Right atrium auricular region (tissue), 2 donors: ENCODE measurements at places on chromosomes 11 and 22. TPM values are rescaled to one million over a fixed set of nuclear protein-coding genes. Genes with fewer than 3 reads are reported as not detected.

- H3K27me3 ChIP-seq: no peaks in the 10 kb centered on the region
- H3K4me3 ChIP-seq: no peak overlapping the region
- peak; percentile 93 for DNase-seq
These were observed 96.5 kb downstream of the CWC15 start for GRCh38 chr11:94876645-94877442.

- no peaks in the 10 kb centered on the region for H3K36me3 ChIP-seq
- DNase-seq: no peak
- H3K4me3 ChIP-seq: no peak overlapping the region
- no peak overlapping the region for H3K27ac ChIP-seq
These were observed 108.7 kb upstream of the SNX19 start for GRCh38 chr11:131025020-131025419.

DNA sequence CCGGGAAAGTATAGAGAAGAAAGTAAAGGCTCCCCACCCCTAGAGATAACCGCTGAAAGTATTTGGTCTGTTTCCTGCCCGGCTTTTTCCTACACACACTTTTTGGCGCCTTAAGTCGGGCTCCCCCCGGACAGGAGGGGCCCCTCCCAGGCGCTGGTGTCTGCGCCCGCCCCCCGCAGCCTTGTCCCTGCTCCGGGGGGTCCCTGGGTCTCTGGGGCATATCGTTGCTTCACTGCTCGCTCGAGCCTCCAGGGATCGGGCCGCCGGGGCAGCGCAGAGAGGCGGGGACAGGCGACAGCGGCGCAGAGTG is 928 bp upstream of the CRACR2B start:
- peaks cover 36% of the 10 kb centered on the region for H3K36me3 ChIP-seq
- H3K4me3 ChIP-seq: peak overlapping the region; percentile 61
- H3K4me1 ChIP-seq: no peaks in the 10 kb centered on the region
- no peak for DNase-seq

DNA sequence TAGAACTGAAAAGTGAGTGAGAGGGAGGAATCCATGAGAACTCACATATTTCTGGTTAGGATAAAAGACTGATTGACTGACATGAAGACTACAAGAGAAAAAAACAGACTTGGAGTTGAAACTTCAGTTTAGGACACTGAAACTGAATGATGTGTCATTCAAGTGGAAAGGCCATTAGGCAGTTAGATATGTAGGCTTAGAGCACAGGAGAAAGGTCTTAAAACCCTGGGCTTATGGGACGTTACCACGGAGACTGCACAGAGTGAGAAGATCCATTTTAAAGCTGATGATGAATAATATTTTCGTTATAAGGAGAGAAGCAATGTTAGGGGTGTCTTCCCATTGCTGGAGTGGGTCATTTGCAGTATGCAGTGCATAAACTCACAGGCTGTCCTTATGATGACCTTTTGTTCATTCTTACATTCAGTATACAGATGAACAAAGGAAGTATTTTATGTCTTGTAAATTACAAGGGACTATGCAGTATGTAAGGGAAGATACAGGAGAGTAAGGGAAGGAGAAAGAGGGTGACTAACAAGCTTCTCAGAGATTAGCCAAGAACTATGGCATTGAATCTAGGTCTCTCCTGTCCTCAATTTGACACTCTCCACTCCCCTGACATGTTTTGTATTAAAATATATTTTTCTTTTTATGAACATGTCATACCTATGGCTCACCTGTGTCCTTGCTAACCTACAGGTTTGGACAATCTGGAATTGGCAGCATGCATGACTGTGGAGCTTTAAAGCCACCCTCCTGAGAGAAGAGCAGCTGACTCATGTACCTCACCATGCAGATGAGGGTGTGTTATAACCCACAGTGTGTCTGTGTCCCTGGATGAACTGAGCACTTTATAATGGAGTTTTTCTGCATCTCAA is 63.7 kb downstream of the MAML2 start:
- H3K4me1 ChIP-seq: peaks cover 25% of the 10 kb centered on the region
- no peak overlapping the region for H3K27ac ChIP-seq
- no peaks in the 10 kb centered on the region for H3K27me3 ChIP-seq
- no peak for DNase-seq
- no peak overlapping the region for H3K4me3 ChIP-seq

DNA sequence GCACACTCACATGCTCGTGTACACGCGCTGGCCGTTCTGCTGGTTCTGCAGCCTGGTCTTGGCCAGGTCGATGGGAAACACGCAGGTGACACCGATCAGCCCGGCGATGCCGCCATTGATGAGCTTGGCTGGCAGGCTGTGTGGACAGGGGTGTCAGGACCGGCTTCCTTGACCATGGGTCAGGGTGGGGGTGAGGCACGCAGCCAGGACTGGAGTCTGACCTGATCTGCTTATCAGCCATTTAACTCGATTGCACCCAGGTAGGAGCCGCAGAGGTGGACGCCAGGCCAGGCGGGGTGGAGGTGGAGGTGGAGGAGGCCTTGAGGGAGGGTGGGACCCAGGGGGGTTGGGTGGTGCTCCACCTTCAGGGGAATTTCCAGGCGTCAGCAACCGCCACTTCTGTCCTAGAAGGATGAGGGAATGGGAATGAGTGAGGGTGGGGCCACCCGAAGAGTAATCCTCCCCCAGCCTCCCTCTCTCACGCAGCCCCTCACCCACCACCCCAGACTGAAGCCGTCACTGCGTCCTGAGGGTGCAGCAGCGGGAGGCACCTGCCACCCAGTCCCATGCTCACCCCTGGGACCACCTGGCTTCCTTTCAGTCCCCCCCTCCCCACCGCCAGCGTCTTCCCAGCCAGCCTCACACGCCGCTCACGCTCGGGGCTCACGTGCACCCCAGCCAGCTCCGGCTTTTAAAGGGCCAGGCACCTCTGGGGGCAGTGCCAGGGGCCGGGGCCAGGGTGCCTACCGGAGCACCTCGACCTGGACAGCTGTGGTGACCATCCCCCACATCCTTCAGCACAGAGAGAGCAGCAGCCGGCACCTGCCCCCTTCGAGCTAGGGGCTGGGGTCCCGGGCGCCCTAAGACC is 3.1 kb downstream of the SLC25A22 start:
- no peaks in the 10 kb centered on the region for H3K36me3 ChIP-seq
- H3K27ac ChIP-seq: no peak overlapping the region
- peak overlapping the region; percentile 59 for H3K4me3 ChIP-seq
- H3K4me1 ChIP-seq: no peaks in the 10 kb centered on the region
- DNase-seq: no peak

- H3K4me1 ChIP-seq: no peaks in the 10 kb centered on the region
- no peaks in the 10 kb centered on the region for H3K27me3 ChIP-seq
- no peak overlapping the region for H3K27ac ChIP-seq
- no peak overlapping the region for H3K4me3 ChIP-seq
These were observed 266.9 kb downstream of the AASDHPPT start for GRCh38 chr11:106344394-106344793.

DNA sequence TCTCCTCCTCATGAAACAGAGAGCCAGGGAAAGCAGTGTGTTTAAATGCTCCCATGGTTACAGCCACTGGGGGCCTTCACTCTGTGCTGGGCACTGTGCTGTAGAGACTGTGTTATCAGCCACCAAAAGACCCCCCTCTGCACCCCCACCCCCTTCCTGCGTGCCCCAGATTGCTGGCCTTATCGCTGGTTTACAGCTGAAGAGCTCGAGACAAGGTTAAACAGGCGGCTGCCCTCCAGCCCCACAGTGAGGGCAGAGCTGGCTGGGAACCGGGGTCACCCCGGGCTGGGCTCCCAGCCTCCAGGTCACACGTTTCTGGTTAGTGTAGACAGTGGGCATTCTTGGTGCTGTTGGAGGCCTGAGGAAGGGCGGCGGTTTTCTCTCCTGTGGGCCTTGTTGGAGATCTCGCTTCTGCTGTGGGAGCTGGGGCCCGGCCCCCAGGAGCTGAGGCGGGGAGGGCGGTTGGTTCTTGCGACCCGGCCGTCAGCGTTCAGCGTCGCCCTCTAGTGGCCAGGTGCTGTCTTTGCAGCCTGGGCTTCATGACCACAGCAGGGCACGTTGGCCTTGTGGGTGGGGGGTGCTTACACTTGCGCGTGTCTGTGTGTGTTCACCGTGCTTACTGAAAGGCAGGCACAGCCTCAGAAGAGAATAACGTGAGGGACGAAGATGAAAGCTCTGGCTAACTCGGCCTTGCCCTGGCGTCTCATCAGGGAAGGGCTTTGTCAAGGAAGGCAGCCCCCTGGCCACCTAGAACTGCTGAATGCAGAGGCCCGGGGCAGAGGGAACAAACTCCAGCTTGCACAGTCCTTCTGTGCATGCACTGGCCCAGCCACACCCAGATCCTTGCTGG is 40.8 kb downstream of the TBC1D22A start:
- no peak overlapping the region for H3K27ac ChIP-seq
- no peak overlapping the region for H3K4me3 ChIP-seq
- peaks cover 9% of the 10 kb centered on the region for H3K4me1 ChIP-seq
- H3K27me3 ChIP-seq: no peaks in the 10 kb centered on the region
- peaks cover 33% of the 10 kb centered on the region for H3K36me3 ChIP-seq

- H3K27me3 ChIP-seq: no peaks in the 10 kb centered on the region
- peak; percentile 92 for DNase-seq
- H3K4me1 ChIP-seq: no peaks in the 10 kb centered on the region
- H3K36me3 ChIP-seq: no peaks in the 10 kb centered on the region
- peak overlapping the region; percentile 48 for H3K27ac ChIP-seq
These were observed 15.5 kb upstream of the ST3GAL4 start for GRCh38 chr11:126339863-126340434.

DNA sequence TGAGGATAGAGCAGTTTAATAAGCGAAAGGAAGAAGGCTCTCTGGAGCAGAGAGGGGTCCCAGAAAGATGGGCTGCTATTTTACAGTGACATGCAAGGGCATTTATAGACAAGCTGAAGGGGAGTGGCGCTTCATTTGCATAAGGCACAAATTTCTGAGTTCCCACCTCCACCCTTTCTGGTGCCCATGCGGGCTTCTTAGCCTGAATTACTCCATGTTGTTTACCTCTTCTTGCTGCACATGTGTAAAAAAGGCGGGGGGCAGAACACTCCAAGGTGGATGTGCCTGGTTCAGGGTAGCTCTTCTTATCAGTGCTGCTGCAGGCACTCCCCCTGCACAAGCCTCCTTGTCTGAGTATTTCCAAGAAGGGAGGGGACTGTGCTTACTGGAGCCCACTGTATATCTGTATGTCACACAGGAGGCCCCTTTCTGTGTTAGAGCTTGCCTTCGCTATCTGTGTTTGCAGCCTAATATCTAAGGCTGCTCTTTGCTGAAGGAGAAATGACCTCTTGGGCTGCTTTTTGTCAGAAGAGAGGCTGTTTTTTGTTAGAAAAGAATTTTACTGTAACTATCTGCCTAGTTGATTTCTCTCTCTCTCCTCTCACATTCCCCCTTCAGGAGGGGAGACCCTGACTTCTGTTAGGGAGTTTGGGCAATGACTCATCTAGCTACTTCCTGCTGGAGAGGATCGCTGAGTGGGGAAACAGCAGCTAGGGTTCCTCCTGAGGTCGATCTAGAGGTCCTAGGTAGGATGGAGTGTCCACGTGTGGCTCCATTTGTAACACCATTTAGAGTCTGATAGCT is 1057.0 kb upstream of the CNTN5 start:
- H3K27ac ChIP-seq: no peak overlapping the region
- H3K27me3 ChIP-seq: no peaks in the 10 kb centered on the region
- H3K4me1 ChIP-seq: no peaks in the 10 kb centered on the region
- H3K36me3 ChIP-seq: no peaks in the 10 kb centered on the region
- no peak overlapping the region for H3K4me3 ChIP-seq

- no peaks in the 10 kb centered on the region for H3K27me3 ChIP-seq
- H3K36me3 ChIP-seq: peaks cover 72% of the 10 kb centered on the region
- H3K4me1 ChIP-seq: peaks cover 39% of the 10 kb centered on the region
- DNase-seq: peak; percentile 72
These were observed 21.9 kb downstream of the SUN2 start for GRCh38 chr22:38733724-38734381.

DNA sequence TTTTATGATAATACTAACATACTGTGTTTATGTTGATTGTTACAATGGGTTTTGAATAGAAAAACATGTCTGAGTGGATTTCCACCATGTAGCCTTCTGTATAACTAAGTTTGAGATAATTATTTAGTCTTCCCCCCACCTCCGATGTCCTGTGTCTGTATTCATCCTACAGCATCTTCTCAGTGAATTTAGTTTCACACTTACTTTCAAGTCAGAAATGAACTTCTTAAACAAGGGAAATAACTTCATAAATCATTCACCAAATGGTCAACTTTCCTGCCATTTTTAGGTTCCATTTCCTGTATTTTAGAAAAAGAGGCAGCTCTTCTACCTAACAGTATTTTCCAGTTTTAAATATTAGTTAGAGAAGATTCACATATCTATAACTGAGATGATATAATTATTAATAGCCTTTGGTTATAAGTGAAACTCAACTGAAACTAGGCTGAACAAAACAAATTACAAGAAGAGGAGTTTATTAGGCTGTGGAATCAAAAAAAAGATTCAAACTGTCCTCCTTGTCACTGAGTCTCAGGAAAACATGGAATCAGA is 3.5 kb downstream of the OR51B5 start:
- no peak overlapping the region for H3K4me3 ChIP-seq
- no peaks in the 10 kb centered on the region for H3K36me3 ChIP-seq
- H3K4me1 ChIP-seq: no peaks in the 10 kb centered on the region
- H3K27me3 ChIP-seq: no peaks in the 10 kb centered on the region
- H3K27ac ChIP-seq: no peak overlapping the region
- DNase-seq: no peak

DNA sequence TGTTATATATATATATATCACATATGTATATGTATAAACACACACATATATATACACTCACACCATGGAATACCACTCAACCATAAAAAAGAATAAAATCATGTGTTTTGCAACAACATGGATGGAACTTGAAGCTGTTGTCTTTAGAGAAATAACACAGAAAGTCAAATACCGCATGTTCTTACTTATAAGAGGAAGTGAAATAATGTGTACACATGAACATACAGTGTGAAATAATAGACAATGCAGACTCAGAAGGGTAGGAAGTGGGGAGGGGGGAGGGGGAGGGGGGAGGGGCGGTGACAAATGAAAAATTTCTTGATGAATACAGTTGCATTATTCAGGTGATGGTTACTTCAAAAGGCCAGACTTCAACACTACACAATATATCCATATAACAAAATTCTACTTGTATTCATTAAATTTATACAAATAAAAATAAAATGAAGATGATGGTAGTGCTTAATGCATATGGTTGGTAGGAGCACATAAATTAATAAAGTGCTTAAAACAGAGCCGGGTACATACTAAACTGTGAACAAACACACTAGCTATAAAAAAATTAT is 5.8 kb upstream of the OR5B2 start:
- no peak for DNase-seq
- H3K4me1 ChIP-seq: no peaks in the 10 kb centered on the region
- H3K36me3 ChIP-seq: no peaks in the 10 kb centered on the region
- no peaks in the 10 kb centered on the region for H3K27me3 ChIP-seq
- no peak overlapping the region for H3K27ac ChIP-seq
- no peak overlapping the region for H3K4me3 ChIP-seq

Gene P4HA3
- 0.75 TPM for total RNA-seq

Gene BACE1-AS
- total RNA-seq: 9.0 TPM

Gene OR10D3
- not detected for total RNA-seq

Gene APOA5
- not detected for total RNA-seq

Gene HPX
- 0.20 TPM for total RNA-seq
